ENCODE measurements at places on chromosomes 4 and X. TPM values are rescaled to one million over a fixed set of nuclear protein-coding genes. Genes with fewer than 3 reads are reported as not detected.

GRCh38 chr4:101418055-101418454, 70.7 kb upstream of the PPP3CA start:
- no peak for DNase-seq

- DNase-seq = no peak
These were observed 3.3 kb upstream of the BBS7 start for GRCh38 chr4:121873604-121874003.

- DNase-seq = no peak
These were observed at the start of gene SLC2A9 for GRCh38 chr4:10020871-10021652. TSS of gene SLC2A9 (minus strand) at chr4:10021497. CDS start at chr4:10021429, 68 bp downstream.

DNA sequence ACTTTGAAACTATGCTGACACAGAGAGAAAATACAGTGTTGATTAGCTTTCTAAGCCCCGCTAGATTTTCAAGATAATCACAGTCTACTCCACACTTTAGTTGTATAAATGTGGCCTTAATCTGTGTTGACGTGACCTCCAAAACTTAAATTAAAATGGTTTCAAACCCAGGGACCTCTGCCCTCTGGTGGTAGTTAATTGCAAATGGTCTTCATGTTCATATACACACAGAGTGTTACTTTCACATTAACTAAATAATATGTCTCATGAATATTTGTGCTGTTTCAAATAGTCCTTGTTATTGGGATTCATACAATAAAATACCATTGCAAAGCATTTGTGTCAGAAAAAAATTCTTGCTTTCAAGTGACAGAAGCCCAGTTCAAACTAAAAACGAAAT, 64.3 kb downstream of the TASL start:
- DNase-seq = no peak

DNA sequence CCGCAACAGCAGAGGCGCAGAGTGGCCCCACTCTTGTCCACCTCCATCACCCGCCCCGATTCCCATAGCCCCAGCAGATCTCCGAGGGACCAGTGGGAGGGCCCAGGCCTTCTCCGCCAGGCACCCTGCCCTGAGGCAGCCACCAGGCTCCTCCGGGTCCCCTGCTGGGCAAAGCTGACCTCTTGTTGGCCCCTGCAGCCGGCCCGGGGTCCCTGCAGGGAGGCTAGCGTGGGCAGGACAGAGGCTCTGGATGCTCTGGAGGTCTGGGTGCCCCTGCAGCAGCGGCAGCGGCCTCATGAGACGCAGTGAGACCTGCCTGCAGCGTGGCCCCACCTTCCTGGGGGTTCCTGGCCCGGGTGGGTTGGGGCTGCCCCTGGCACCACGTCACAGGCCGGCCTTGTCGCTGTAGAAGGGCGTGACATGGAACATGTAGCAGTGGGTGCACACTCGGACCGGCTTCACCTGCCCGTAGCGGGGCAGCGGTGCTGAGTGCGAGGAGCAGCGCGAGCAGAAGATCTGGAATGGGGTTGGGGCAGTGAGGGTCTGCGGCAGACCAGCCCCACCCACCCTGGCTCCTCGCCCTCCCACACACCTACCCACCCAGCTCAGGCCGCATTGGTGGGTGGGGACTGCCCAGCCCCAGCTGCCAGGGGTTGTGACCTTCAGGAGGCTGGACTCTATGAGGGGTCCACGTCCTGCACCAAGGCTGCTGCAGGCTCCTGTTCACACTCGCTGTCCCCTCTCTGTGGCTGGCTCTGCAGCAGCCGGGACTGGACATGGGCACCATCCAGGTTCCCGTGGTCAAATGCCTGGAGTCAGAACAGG, 8.6 kb upstream of the MXD4 start:
- no peak for DNase-seq

- no peak for DNase-seq
These were observed 24.3 kb downstream of the SEL1L3 start for GRCh38 chr4:25838526-25838925.

DNA sequence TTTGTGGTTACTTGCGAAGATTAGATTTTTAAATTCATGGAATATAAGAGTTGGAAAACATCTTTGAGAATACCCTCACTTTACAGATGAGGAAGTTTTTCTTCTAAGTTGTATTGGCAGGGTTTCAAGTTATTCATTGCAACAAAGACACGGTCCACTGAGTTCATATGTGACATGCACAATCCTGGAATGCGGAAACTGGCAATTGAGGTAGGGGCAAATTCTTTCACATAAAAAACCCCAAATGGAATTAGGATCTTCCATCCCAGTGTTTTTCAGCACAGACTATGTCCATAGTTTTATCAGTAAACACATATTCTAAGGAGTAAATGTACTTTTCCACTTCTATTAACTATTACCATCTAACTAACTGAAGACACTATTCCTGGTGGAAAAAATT, 81.8 kb upstream of the NAP1L5 start:
- no peak for DNase-seq

DNA sequence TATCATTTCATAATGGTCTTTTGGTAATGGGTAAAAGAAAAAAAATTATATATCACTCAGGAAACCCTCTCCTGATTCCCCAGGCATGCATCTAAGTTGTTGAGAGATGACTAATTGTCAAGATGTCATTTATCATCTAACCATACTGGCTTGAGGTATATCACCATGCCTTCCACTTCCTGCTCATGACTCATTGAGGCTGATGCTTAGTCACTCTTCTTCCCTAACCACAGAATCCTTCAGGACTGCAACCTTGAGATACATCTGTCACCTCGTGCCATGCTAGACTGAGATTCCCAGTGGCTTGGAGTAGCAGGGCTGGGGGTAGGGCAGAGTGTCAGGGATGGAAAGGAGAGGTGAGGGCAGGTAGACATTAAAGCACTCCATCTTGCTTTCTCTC, 782.5 kb upstream of the INTU start:
- DNase-seq = no peak

GRCh38 chr4:73985528-73985852, 2.5 kb downstream of the PPBP start:
- DNase-seq = no peak

DNA sequence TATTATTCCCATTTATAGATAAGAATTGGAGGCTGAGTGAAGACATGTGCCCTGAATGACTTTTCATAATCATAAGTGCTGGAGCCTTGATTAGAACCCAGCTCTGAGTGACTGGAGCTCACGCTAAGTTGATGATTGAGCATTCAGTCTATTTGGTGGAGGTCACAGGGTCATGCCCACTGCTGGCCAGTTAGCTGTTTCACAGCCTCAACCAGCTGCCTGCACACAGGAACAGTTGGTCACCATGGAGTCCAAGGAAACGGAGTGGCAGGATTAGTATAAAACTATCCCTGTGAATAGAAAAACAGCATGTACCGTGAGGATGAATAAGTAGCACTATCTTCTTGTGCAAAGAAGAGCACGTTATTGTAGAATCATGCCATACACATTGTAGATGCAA, 1.0 kb upstream of the C4orf54 start:
- DNase-seq = no peak

- DNase-seq = peak; percentile 84
These were observed at the start of gene AMOT for GRCh38 chrX:112840382-112841113. TSS of gene AMOT (minus strand) at chrX:112840831. CDS start at chrX:112823126, 17,705 bp downstream.

DNA sequence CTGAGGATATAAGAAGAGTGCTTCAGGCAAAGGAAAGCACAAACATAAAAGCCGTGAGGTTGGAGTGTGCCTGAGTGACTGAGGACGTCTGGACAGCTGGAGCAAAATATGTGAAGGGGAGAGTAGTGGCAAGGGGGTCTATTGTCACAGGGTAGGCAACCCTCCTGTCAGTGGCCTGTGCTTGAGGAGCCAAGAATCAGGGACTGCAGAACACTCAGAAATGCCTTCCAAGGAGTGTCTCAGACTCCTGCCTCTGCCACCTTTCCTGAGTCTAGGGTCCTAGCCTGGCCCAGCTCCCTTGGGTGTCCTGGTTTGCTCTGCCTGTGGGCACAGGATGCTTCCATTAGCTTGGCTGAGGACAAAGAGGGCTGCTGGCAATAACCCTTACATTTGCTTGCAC, 152.5 kb upstream of the PJA1 start:
- DNase-seq = peak; percentile 3

GRCh38 chrX:118254611-118255010, 91.3 kb upstream of the WDR44 start:
- peak; percentile 64 for DNase-seq

- no peak for DNase-seq
These were observed 492.0 kb downstream of the IDS start for GRCh38 chrX:149013081-149013480.

DNA sequence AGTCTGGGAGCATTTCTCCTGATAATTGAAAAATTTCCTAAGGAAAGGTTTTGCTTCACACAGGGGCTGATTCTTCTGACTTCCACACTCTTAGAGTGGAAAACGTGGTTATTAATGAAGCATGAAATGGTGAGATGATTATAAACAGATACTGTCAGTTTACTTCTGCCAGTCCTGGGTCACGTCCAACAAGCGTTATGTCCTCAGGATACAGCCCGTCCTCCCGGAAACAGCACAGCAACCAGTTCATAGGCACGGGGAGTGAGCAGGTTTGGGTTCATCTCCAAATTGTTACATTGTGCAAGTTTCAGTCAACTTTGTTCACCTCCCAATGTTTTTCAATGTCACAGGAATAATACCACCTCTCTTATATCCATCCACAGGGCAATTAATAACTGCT, 98.8 kb downstream of the NPNT start:
- no peak for DNase-seq

DNA sequence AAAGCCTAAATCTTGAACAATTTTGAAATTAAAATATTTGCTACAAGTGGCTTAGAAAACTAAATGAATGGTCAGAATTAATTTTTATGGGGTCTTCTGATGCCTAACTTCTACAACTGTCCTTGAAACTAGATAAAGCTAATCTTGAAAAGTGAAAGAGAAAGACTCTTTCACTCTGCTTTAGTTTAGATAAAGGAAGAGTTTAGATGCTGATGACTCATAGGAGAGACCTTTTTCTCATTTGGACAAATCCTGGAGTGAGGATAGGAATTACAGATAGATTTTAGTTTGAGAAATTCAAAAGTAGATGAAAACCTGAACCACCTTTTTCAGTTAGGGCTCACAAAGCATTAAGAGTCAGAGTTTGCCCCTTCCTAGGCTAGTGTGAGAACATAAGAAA, 342.3 kb upstream of the GRID2 start:
- DNase-seq = no peak

DNA sequence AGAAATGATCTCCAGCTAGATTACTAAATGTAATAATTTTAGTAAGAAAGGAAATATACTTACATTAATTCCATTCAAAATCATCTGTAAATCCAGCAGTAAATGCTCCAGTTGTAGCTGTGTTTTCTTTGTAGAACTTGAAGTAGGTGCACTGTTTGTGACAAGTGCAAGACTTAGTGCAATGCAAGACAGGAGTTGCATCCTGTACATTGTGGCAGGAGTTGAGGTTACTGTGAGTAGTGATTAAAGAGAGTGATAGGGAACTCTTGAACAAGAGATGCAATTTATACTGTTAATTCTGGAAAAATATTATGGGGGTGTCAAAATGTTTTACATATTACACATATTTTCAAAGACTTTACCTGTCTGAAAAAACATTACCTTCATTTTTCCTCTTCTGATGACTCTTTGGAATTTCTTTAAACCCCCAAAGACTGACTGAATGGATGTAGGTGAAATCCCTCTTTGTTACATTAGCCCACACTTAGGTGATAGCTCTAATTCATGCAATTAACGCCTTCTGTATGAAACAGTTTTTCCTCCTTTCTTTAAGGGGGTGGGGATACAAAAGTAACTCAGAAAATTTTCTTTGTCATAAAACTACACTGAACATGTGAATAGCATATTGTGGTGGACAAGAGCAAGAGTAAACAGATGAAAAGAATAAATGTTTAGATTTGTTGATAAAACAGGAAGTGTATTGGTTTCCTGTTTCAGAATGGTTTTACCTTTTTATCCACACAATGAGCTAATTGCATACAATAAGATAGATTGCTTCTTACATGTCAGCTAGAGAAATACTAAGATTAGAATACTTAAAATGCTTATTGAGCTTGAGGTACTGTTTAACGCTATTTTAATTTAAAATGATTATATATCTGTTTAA, at the start of gene IL2:
TSS of gene IL2 (minus strand) at position 495 of the 886 bp plus-strand sequence. CDS start at position 210, 285 bp downstream.
- DNase-seq = no peak

DNA sequence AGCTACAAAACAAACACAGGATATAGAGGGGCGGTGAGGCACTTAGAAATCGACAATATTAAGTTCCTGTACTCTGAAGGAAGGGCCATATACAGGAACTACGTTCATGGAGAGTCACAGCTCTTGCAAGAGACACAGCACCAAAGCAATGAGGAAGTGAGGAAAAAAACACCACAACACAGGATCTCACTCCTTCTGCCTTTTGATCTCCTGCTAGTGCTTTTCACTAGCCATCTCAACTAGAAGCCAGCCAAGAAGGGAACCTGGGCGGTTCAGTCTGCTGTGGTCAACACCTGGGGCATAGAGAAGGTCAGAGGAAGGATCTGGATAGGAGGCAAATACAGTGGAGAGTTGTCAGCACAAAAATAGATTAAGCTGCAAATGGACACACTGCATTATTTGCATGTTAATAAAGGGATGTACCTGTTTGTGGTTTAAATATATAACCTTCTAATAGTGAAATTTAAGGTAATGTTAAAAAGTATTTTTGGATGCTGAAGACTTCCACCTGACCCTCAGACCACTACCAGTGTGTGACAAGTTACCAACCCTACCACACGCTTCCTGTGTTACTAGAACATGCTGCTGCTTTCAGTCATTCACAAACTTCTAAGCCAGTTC, 104.6 kb downstream of the DTHD1 start:
- DNase-seq = no peak

- no peak for DNase-seq
These were observed 373 bp upstream of the INTS6L start for GRCh38 chrX:135520022-135520552.

- peak; percentile 71 for DNase-seq
These were observed at the start of gene SLC6A8 for GRCh38 chrX:153687121-153688039. TSS of gene SLC6A8 (plus strand) at chrX:153687926. CDS start at chrX:153688575, 649 bp downstream.

GRCh38 chr4:81422595-81422994, 49.1 kb downstream of the RASGEF1B start:
- DNase-seq = no peak

PARM1 gene
- total RNA-seq = 280 TPM

HPRT1 gene
- total RNA-seq = 30.6 TPM

N4BP2 gene
- 5.1 TPM for total RNA-seq

RHOXF2B gene
- not detected for total RNA-seq

PPP2R2C gene
- 0.05 TPM for total RNA-seq

BRS3 gene
- not detected for total RNA-seq

COL4A6 gene
- 1.1 TPM for total RNA-seq

SLC4A4 gene
- total RNA-seq = 124 TPM

HHIP gene
- total RNA-seq = 4.2 TPM

RAB39B gene
- total RNA-seq = 0.17 TPM

Data from colonic mucosa (tissue), 4 donors.